ENCODE measurements at places on chromosomes 1 and 21.

DNA sequence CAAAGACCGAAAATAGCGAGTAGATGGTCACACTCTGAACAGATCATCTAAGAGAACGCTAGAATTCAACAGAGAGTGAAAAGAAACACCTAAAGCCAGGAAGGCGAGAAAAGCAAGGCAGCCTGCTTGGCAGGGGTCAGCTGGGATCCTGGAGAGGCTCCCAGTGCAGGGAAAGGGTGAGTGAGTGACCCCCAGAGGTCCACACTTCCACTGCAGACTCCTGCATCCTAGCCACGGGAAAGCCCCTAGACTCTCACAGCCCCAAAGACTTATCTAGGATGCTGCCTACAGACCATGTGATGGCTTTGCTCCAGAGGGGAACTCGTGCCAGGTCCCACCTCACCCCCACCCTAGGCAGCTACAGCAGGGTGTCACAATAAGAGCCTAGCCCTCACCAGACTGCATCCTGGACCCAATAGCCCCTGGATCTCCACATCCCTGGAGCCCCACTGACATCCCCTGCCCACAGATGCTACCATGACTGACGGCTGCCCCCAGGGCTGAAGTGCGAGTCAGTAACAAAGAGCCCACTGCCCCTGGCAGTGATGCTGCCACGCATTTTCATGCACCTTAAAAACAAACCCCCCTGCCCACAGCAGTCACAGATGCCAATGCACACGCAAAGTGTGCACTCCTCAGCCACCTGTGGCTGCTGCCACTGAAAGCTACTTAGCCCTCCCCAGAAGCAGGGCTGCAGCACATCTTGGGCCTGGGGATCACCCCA lies 62.2 kb downstream of the PSMG1 start:
- DNase-seq: no peak

DNA sequence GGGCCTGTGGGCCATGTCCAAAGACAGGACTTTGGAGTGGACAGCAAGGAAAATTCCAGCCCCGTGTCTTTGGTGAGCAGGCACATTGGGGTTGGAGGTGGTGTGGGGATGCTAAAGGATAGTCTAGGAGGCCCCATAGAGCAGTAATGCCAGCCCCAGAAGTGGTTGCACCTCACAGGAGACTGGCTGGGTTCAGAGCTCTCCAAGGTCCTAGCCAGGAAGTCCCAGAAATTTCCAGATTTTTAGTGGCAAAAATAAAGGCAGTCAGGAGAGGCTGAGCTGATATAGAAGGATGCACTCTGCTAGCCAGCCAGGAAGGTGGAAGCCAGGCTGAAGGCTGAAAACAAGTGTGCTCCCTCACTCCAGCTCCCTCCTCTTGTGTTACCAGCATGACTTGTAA lies 144.0 kb upstream of the KCND3 start:
- no peak for DNase-seq

DNA sequence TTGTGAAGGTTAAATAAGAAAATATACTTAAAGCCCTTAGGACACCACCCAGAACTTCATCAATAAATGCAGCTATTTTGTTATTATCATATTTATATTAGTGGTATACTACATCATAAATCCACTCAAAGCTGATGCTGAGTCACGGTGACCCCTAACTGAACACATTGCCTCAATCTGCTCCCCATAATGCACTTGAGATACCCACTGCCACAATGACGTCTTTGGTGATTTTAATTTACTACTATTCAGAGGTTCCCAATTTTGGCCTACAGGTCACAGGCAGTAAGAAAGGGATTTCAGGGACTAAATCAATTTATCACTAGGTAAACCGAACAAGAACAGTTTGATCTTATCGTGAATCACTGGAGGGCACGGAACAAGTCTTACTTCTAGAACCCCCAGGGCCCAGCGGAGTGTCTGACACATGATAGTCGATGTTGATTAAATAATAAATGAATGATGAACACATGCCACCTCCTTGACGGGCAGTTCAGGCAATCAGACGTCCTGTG lies 493 bp upstream of the CHD1L start:
- no peak for DNase-seq

GRCh38 chr1:223242382-223242955 lies 99.4 kb upstream of the TLR5 start:
- DNase-seq: peak; percentile 31

GRCh38 chr1:182953826-182954225 lies 860 bp upstream of the SHCBP1L start:
- DNase-seq: no peak

- DNase-seq: no peak
Measured at GRCh38 chr21:43832648-43833047, 32.4 kb upstream of the AGPAT3 start.

DNA sequence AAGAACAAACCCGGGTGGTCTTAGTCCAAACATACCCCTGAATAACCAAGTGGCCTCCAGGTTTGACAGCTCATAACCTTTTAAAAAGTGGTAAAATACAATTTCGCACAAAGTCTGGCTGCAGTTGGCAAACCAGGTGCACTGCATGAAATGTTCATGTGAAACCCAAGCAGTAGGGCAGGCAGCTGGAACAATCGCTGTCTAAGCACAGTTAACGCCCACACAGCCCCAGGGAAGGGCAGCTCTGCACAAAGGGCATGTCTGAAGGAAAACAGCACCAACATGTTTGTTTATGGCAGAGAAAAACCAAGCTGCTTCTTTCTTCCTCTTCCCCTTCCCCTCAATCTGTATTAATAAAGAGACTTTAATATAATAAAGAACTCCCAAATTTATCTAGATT lies 49.5 kb downstream of the KIAA1614 start:
- DNase-seq: no peak

DNA sequence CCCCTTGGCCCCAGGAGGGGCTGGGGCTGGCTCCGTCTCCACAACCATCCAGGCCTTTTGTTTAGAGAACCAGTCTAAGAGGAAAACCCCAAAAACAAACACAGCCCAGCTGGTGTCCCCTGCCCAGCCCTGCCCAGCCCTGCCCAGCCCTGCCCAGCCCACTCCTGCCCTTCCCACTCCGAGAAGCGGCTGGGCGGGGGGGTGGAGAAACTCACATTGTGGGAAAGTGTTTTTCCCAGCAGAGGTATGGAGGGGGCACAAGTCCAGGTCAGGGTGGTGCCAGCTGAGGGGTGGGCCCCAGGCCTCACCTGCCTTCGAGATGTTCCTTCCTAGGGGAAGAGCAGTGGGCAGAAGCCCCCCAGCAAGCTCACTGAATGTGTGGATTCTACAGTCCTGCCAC lies 10.0 kb upstream of the FAM131C start:
- no peak for DNase-seq

GRCh38 chr1:155300553-155301329 lies 497 bp downstream of the PKLR start:
- DNase-seq: no peak

GRCh38 chr1:233905416-233906051 lies 1.1 kb downstream of the SLC35F3 start:
- no peak for DNase-seq

- no peak for DNase-seq
Measured at GRCh38 chr1:10085076-10085475, 52.3 kb downstream of the UBE4B start.

DNA sequence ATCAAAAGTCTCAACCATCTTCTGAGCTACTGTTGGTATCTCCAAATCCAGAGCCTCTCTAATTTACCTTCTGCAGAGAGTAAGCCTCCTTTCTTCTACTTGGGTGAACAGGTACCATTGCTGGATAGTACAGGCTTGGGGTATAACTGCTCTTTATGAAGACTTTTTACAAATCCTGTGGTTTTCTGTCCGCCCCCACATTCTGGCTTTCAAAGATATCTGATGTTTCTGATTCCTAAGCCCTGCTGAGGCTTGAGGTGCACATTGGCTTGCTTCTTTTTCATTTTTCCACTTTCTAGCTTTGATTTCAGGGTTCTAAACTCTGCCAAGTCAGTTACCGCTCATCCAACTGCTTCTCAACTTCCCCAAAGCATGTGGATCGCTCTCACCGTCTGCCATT lies 37.1 kb downstream of the TENT5C start:
- DNase-seq: no peak

GRCh38 chr1:91872000-91872399 lies 14.0 kb downstream of the TGFBR3 start:
- DNase-seq: peak; percentile 29

DNA sequence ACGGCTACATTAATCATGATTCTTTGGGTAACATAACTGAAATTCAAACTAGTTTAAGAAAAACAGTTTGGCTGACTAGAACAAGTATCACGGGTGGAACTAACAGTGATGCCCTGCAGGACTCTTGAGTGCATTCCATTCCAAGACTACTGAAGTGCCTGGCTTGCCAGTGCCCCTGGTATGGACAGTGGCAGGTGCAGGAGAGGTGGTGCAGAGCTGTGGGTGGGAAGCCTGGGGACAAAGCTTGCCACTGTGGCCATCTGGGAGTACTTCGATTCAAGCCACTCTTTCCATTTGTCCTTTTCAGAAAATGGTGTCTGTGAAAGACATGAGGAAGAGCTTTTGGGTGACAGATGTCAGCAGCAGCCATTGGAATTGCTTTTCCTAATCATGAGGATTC lies 166.5 kb downstream of the RRAGC start:
- DNase-seq: no peak

DNA sequence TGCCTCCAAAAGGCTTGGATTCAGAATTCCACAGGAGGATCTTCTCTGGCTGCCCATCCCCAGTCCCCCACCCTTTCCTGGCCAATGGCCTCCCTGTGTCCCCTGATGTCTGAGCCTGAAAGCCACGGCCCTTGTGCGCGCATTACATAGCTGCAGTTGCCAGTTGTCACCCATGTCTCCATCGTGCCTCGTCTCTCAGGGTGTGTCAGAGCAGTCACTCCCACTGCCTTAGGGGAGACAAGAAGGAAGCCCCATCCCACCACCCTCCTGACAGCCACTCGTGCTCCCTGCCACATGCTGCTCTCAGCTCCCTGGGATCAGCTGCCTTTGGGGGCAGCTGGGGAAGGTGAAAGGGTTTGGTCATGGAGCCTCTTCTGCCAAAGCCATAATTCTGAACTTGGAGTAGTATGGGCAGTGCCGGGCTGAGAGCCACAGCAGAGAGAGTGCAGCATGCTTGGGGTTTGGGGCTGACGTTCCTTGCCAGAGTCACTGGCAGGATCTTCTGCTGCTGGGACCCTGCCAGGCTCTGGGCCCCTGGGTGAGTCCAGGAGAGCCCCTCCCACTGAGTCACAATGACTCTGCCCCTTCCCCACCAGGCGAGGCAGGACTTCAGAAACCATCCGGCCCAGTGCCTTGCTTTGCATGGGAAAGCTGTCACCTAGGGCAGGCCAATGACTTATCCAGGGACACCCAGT lies 285.9 kb upstream of the VAMP3 start:
- peak; percentile 17 for DNase-seq

- DNase-seq: peak; percentile 49
Measured at GRCh38 chr1:46181343-46182260, 5.3 kb upstream of the P3R3URF start.

GRCh38 chr1:5456090-5456811 lies 536.0 kb downstream of the NPHP4 start:
- no peak for DNase-seq

DNA sequence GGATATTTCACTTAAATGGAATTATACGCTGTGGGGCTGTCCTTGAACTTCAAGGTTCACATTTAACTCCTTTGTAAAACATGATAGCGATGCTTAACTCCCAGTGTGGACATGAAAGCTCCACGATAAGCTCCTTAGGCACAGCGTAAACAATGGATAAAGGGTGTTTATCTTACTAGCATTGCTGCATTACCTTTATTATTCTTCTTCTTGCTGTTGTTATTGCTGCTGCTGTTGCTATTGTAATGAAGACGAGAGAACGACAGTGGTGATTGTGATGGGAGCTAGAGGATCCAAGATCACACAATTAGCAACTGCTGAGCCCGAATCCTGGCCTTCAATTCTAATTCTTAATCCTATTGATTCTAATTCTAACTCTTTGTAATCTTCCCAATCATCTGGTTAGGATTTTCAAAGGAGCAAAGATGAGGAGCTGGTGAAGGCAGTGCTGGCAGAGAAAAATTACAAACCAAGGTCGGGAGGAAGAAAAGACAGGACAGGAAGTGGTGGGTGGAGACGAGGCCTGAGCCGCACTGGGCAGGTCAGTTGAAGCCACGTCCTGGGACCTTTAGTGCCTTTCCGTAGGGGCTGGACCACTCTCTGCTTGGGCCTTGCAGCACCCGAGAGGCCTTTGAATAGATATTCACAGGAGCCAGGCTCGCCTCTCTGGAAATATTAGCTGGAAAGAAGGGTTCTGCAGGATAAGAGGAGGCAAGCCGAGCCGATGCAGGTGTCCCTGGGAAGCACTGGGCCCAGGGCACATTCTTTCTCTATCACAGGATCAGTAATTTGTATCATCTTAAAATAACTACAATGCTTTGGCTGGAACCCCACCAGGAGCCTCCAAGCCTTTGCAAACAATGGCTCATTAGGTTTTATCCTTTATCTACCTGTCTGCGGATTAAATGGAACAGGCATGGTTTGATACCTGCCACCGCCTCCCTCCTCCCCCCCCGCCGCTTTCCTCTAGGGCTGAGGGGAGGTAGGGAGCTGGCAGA lies 571.6 kb downstream of the AJAP1 start:
- no peak for DNase-seq

- peak; percentile 4 for DNase-seq
Measured at GRCh38 chr1:91406773-91407389, 2.2 kb upstream of the HFM1 start.

- DNase-seq: peak; percentile 29
Measured at GRCh38 chr1:220281159-220281574, 8.9 kb upstream of the RAB3GAP2 start.

- DNase-seq: no peak
Measured at GRCh38 chr21:36175771-36176565, 19.3 kb downstream of the DOP1B start.

DNA sequence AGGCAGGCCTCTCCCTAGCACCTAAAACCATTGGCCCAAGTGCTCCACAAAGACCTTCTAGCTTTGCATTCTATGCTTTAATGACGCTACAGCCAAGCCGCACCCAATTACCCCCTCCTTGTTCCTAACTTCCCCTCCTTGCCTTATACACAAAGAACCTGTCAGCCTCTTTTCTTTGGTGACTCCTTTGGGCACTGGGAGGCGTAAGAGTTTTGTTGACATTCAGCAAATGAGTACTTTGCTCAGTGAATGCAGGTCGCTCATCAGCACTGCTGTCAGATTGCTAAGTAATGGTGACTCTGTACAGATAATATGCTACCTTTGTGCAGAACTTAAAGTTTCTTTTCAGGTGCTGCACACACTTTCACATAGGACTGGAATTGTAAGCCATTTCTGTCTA lies 187.6 kb upstream of the FAM78B start:
- no peak for DNase-seq

GRCh38 chr1:1629430-1630190 lies 2.4 kb upstream of the MMP23B start:
- no peak for DNase-seq

- DNase-seq: no peak
Measured at GRCh38 chr1:192826791-192827546, 18.1 kb downstream of the RGS2 start.

GRCh38 chr1:112423207-112423606 lies 27.2 kb downstream of the CTTNBP2NL start:
- DNase-seq: no peak

DNA sequence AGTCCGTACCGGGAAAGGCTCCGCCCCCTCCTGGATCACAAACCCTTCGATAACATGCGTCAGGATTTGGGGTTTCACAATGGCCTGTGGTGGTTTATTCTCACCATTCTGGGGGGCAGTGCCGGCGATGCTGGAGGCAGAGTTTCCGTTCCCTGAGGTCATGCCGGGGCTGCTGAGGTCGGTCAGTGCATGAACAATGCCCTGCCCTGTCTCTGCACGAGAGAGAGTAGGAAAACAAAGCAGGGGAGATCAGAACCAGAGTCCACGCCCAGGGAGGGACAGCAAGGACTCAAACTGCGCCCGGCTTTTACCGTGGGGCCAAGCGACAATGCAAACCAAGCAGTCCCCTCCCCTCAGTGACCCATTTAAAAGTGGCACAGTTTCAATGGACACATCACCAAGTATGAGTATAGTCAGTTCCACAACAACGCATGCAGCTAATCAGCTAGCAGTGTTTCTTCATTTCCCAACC lies 13.2 kb upstream of the A3GALT2 start:
- DNase-seq: peak; percentile 82

Measured in AG10803 (cell line).